ENCODE measurements at places on chromosomes 7 and 10.

- DNase-seq, result no peak
These were observed 7.7 kb downstream of the CLCN1 start for GRCh38 chr7:143323653-143324052.

- DNase-seq, result no peak
These were observed 90.6 kb downstream of the PIP4K2A start for GRCh38 chr10:22623633-22624253.

- no peak for DNase-seq
These were observed 1.8 kb downstream of the PFKFB3 start for GRCh38 chr10:6204341-6205191.

DNA sequence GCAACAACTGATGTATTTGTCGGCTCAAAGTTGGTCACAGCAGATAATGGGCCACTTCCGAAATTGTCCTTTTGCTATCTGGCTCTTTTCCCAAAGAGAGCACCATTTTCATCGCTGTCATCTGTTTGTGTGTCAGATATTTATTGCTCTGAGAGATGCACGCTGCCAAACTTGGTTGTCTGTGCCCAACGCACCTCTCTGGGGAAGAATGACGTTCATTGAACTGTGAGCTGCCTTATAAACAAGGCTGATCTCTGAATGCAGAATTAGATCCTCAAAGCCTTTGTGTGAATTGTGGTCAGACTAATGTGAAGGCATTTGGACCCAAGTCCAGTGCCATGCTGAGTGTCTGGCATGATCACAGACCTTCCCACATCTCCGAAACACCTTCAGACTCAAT, 174.7 kb upstream of the LYZL1 start:
- DNase-seq, result no peak

DNA sequence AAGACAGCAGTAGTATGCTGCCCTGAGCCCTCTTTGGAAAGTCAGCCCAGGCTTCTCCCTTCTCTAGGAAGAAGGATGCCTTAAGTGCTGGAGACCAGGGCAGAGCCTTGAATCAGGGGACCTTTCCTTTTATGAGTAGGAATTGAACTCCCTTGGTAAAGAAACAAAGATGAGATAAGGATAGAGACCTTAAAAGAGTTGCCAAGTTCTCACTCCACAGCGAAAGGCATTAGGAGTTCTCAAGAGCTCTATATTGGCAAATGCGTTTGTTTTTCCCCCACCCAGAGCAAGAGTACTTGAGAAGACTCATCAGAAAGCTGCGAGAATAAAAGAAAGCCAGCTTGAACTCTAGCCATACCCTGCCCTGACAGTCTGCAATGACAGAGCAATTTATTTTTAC, 72.9 kb upstream of the OGDHL start:
- peak; percentile 52 for DNase-seq

DNA sequence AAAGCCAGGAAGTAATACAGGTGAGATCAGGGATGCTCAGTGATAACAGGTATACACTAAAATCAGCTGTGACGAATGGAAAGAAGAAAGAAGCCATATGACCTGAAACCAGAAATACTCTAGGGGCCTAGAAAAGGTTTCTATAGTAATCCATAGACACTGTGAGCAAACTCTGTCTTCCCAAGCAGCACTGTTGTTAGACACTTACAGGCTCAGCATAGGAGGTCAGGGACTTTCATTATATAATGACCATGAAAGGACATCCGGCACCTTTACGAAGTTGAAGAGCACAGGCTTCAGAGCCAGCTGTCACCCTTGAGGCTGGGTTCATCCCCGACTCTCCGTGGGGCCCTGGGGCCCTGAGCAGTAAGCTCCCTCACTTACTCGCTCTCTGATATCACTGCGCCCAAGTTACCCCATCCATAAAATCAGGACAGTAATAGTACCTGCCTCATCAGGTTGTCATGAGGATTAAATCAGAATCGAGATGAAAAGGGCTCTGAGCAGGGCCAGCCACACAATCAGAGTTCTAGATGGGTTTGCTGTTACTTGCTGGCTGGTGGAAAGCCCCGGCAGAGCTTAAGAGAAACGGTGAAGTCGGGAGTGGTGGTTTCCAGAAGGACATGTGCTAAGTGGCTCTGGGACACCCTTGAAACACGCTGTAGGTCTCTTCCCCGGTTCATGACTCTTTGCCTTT, 79.5 kb downstream of the ITIH5 start:
- no peak for DNase-seq
